Midbrain (tissue), 1 donor: ENCODE measurements at places on chromosomes 1 and 21.

- no peak for DNase-seq
Observed at GRCh38 chr1:183946320-183946613, 91.3 kb downstream of the COLGALT2 start.

DNA sequence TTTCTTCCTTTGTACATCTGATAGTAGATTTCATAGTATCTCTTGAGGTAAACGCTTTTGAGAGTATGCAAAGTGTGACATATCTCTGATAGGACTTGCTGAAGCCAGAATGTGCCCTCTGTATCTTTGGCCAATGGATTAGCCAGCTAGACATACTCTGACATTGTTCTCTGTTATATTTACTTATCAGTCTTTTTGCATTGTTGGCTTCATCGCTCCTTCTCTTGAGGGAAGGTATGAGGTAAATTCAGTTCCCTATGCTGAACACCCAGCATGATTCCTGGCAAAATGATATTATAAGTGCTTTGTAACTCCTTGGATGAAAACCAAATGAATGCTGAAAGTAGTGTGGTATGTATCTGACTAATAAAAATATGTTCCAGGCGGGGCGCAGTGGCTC is 163.2 kb upstream of the CACYBP start:
- no peak for DNase-seq

- no peak for DNase-seq
Observed at GRCh38 chr1:25064465-25065240, 134.6 kb upstream of the RUNX3 start.

DNA sequence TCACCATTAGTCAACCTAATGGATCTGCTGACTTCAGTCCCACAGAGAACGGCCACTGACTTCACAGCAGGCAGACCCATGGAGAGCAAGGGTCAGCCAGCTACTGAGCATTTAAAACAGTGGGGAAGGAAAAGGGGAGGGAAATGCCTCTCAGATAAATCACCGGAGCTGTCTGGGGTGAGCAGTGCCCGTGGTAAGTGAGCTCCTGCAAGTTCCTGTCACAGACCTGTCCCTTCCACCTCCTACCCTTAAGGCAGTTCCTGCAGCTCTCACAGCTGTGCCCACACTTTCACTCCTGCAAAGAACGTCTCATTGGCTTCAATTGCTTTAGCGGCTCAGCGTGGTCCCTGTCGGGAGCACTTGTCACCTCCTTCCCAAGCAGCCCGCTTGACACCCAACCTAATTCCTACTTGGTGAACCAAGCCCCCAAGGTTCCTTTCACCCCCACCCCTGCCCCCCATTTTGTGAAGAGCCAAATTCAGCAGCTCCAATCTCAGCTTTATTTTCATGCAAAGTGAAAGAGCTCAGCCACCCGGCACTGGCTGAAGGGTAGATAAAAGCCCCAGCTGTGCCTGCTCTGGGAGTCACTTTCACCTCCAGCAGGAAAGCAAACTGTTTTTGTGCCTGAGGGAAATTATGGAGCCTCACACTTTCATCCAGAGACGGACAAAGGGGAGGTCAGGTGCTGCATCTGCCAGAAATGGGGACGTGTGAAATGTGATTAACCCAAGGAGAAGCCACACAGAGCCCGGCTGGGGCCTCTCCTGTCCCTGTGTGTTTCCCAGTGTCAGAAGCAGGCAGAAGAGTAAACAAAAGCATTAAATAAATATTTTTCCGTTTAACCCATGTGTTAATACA is 306.2 kb downstream of the TTLL7 start:
- DNase-seq = peak; percentile 5

GRCh38 chr1:28296401-28297261 is 32.2 kb upstream of the MED18 start:
- DNase-seq = no peak

GRCh38 chr1:40379785-40380452 is 6.4 kb downstream of the SMAP2 start:
- no peak for DNase-seq

- DNase-seq = no peak
Observed at GRCh38 chr1:236336084-236336483, 54.3 kb upstream of the ERO1B start.

GRCh38 chr1:33300673-33301072 is 20.2 kb downstream of the A3GALT2 start:
- DNase-seq = peak; percentile 21

DNA sequence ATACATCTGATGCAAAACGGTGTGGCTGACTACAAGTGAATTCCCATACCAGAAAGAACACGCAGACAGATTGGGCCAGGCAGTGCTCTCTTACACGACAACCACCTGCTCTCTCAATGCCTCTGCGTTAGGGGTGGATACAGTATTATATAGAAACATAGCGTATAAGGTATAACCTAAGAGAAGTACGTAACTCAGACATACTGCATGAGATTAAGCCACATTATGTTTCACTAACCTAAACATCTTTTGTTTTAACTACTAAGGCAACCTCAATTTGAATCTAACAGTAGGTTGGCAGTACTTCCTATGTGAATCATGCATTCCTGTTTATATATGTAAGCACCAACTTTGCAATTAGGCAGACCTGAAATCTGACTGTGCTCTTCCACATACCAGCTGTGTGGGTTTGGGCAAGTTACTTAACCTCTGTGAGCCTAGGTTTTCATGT is 58.1 kb upstream of the COA6 start:
- no peak for DNase-seq

DNA sequence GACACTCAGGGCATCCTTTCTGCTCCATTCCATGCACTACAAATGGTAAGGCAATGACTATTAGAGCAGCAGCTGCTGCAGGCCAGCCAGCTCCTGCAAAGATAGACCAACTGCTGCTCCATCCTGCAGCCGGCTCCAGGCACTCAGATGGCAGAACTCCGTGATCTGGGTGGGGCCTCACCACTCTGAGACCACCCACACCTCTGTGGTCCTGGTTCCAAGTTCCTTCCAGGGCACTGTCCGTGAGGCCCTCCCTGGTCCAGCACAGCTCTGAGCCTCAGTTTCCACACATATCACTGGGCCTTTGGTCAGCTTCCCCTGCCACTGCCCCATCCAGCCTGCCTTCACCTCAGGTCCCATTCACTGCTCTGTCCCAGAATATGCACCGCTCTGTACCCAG is 114.7 kb downstream of the DMRTB1 start:
- no peak for DNase-seq

- no peak for DNase-seq
Observed at GRCh38 chr1:74463333-74463988, 49.0 kb downstream of the LRRC53 start.

DNA sequence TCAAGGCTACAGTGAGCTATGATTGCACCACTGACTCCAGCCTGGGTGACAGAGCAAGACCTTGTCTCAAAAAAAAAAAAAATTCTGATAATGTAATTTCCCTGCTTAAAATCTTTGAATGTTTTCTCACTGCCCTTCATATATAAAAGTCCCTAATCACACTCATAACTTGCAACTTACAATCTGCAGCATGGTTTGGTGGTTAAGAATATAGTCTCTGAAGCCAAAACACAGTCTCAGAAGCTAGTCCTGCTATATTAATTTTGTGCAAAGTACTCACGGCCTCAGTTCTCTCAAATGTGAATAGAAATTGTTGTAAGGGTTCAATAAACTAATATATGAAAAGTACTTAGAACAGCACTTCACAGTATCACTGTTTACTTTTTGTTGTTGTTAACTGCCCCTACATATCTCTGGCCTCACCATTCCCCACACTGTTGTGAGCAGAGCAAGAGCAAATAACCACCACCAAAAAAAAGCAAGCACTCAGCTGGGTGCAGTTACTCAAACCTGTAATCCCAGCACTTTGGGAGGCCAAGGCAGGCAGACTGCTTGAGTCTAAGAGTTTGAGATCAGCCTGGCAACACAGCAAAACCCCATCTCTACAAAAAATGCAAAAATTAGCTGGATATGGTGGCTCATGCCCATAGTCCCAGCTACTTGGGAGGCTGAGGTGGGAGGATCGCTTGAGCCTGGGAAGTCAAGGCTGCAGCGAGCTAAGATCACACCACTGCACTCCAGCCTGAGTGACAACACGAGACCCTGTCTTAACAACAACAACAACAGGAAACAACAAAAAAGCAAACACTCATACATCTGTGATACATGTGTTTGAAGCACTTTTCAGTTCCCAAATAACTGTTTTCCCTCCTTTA is 22.4 kb downstream of the ASH1L start:
- DNase-seq = no peak

DNA sequence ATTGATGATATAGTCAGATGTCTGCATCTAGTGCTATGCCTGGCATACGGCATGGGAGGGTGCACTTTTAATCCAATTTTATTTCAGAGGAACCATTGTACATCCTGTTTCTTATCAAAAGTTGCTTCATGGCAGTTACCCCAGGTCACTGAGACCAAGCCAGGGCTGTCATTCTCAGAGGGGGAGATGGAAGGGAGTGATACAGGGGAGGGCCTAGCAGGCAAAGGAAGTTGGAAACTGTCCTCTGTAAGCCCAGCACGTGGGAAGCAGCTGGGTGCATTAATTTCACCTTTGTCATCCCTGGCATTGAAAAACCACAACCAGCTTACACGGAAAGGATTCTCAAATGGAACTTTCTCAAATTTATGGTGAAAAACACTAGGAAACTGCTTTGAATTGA is 458.7 kb upstream of the ADAMTS5 start:
- no peak for DNase-seq

DNA sequence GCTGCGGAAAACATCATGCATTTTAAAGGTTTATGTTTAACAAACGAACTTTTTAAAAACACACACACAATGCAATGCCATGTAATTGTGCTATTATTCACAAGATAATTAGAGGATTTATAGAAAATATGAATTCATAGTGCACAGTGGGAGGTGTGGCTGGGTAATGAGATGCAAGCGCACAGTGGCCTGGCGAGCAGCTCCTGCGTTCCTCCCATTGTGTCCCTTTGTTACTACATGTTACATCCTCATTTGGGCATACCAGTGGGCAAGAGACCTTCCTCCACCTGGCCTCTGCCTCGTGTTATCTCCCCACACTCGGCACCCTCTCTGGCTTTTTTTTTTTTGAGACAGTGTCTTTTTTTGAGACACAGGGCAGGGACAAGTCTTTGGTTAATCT is 30.0 kb upstream of the TENT5B start:
- DNase-seq = no peak

GRCh38 chr1:109989506-109990301 is 5.1 kb downstream of the AHCYL1 start:
- DNase-seq = peak; percentile 33

- no peak for DNase-seq
Observed at GRCh38 chr1:78894811-78895210, 111.7 kb downstream of the ADGRL4 start.

- no peak for DNase-seq
Observed at GRCh38 chr1:201736707-201737320, 92.1 kb upstream of the IPO9 start.

GRCh38 chr1:33289858-33290154 is 31.1 kb downstream of the A3GALT2 start:
- DNase-seq = no peak

GRCh38 chr21:46423546-46424038 is 35.1 kb upstream of the DIP2A start:
- DNase-seq = no peak

GRCh38 chr1:67759692-67760029 is 73.6 kb downstream of the GNG12 start:
- DNase-seq = no peak

- DNase-seq = no peak
Observed at GRCh38 chr1:36350659-36351226, 27.3 kb upstream of the EVA1B start.

GRCh38 chr1:204791453-204792353 is 79.0 kb upstream of the NFASC start:
- peak; percentile 57 for DNase-seq

- DNase-seq = peak; percentile 68
Observed at GRCh38 chr1:227318853-227319607, 738 bp upstream of the CDC42BPA start.

GRCh38 chr1:33918368-33918767 is 54.5 kb downstream of the HMGB4 start:
- no peak for DNase-seq

DNA sequence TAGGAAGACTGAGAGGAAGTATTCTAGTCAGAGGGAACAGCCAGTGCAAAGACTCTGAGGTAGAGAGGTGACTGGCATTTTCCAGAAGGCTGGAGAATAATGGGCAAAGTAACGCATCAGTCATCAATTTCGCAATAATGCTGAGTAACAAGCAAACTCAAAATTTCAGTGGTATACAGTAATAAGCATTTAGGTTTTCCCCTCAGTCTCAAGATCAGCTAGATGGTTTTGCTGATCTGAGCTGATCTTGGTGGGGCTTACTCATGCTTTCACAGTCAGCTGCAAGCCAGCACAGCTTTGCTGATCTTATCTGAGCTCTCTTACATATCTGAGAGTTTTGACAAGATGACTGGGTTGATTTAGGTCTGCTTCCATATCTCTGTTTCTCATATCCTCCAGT is 108.7 kb downstream of the TSEN15 start:
- no peak for DNase-seq

GRCh38 chr1:149884433-149885338 is 14.7 kb upstream of the BOLA1 start:
- DNase-seq = peak; percentile 35

DNA sequence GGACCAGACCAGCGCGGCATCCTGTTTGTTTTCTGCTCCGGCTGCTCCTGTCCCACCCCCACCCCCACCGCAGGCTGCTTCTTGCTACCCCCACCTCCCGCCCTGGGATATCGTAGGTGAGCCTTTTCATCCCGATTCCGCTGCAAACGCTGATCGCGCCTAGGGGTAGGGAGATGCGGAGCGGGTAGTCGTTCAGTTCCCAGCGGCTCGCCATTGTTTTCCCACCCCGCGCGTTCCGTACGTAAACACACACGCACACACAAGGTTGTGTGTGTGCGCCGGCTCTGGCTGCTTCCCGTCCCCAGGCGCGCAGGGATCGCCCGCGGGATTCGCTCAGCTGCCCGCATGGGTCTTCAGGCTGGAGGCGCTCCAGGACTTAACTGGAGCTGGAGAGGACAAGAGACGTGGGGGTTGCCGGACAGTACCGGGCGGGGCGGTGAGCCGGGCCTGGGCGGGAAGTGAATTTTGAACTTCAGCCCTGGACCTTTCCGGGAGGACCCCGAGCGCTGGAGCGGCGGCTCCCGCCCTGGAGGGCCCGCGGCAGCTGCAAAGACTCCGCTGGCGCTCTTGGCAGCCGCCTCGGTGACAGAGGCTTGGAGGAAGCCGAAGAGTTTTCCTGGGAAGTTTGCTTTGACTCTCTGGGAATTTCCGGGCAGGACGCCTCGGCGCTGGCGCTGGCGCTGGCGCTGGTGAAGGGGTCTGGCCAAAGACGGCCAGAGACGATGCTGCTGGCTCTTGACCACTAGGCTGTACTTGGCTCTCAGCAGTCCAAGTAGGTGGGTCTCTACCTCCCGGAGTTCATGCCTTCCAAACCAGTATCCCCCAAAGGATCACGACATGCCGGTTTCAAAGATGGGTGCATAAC is 1.6 kb downstream of the SOX13 start:
- peak; percentile 67 for DNase-seq

- DNase-seq = peak; percentile 56
Observed at GRCh38 chr1:159188375-159188788, 16.3 kb upstream of the ACKR1 start.
